ENCODE measurements at places on chromosomes 2 and 18. TPM values are rescaled to one million over a fixed set of nuclear protein-coding genes. Genes with fewer than 3 reads are reported as not detected.

CFAP65 gene
- total RNA-seq, result not detected

MGAT5 gene
- 114 TPM for total RNA-seq

MFF gene
- total RNA-seq, result 64.8 TPM

MPP4 gene
- total RNA-seq, result 3.7 TPM

EMILIN1 gene
- total RNA-seq, result 158 TPM

FSIP2 gene
- not detected for total RNA-seq

TOGARAM2 gene
- 0.11 TPM for total RNA-seq

CHRNG gene
- not detected for total RNA-seq

PLB1 gene
- total RNA-seq, result 0.43 TPM

SERPINB13 gene
- not detected for total RNA-seq

DNA sequence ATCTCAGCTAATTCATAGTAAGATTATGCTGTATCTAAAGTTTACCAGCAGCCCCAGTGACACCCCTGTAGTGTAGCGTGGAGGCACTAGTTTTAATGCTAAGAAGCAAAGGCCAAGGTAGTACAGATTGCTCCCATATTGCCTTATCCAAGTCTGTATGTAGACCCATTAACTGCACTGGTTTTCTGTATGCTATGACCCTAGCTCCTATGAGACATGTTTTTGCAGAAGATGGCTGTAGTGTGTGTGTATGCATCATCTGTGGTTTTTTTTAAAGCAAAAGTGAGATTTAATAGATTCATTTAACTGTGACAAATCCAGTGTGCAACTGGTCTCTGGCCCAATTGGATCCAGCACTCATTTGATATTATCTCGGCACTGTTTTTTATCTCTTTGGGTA, 86.5 kb downstream of the HAUS1 start:
- H3K27me3 ChIP-seq, result no peaks in the 10 kb centered on the region
- peaks cover 19% of the 10 kb centered on the region for H3K4me1 ChIP-seq
- H3K36me3 ChIP-seq, result peaks cover 8% of the 10 kb centered on the region
- no peak overlapping the region for H3K4me3 ChIP-seq
- no peak overlapping the region for H3K27ac ChIP-seq
- DNase-seq, result no peak

GRCh38 chr2:203498161-203498560, 36.9 kb downstream of the RAPH1 start:
- peaks cover 28% of the 10 kb centered on the region for H3K4me1 ChIP-seq
- H3K27ac ChIP-seq, result peak overlapping the region; percentile 66
- peak overlapping the region; percentile 32 for H3K4me3 ChIP-seq
- peak; percentile 79 for DNase-seq

- H3K27me3 ChIP-seq, result no peaks in the 10 kb centered on the region
- no peaks in the 10 kb centered on the region for H3K36me3 ChIP-seq
- no peak overlapping the region for H3K4me3 ChIP-seq
- no peaks in the 10 kb centered on the region for H3K4me1 ChIP-seq
These were observed 117.2 kb downstream of the LNPK start for GRCh38 chr2:175884697-175885393.

DNA sequence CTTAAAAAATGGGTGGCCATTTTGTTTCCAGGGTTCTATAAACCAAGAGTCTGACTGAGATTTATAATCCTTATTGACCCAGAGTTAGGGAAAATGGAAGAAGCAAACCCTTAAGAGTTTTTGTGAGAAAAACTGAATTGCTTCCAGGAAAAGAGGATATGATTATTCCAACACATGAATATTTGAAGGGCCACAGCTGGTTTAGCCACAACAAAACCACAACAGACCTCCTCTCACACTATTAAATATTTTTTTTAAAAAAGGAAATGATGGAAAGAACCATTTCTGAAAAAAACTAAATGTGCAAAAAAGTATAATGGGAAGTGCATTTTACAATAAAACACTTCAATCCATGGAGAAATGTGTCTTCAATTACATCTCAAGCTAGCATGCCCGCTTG, 182.7 kb downstream of the ETAA1 start:
- no peaks in the 10 kb centered on the region for H3K4me1 ChIP-seq
- no peak overlapping the region for H3K4me3 ChIP-seq
- peaks cover 25% of the 10 kb centered on the region for H3K36me3 ChIP-seq
- DNase-seq, result no peak
- H3K27ac ChIP-seq, result no peak overlapping the region

- H3K36me3 ChIP-seq, result no peaks in the 10 kb centered on the region
- H3K4me1 ChIP-seq, result no peaks in the 10 kb centered on the region
- H3K4me3 ChIP-seq, result no peak overlapping the region
- H3K27me3 ChIP-seq, result no peaks in the 10 kb centered on the region
- DNase-seq, result no peak
These were observed 183.8 kb downstream of the LRATD1 start for GRCh38 chr2:14816069-14817060.

DNA sequence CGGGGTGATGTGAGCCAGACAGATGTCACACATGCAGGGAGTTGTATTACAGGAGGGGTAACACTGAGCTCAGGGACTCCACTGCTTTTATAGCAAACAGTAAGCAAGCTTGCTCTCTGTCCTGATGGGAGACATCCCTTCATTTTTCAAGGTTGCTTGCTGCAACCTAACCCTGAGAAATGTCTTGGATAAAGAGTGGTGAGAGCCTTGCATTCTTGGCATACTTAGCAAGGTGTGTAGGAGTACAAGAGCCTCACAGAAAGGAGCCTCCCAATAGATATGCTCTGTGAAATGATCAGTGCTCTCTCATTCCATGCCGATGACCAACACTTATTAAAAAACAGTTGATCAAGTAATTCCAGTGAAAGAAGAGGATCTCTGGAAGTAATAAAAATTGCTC, 8.1 kb downstream of the PFN4 start:
- peaks cover 2% of the 10 kb centered on the region for H3K27me3 ChIP-seq
- H3K4me1 ChIP-seq, result peaks cover 47% of the 10 kb centered on the region
- peak; percentile 35 for DNase-seq
- H3K36me3 ChIP-seq, result peaks cover 14% of the 10 kb centered on the region
- no peak overlapping the region for H3K4me3 ChIP-seq

DNA sequence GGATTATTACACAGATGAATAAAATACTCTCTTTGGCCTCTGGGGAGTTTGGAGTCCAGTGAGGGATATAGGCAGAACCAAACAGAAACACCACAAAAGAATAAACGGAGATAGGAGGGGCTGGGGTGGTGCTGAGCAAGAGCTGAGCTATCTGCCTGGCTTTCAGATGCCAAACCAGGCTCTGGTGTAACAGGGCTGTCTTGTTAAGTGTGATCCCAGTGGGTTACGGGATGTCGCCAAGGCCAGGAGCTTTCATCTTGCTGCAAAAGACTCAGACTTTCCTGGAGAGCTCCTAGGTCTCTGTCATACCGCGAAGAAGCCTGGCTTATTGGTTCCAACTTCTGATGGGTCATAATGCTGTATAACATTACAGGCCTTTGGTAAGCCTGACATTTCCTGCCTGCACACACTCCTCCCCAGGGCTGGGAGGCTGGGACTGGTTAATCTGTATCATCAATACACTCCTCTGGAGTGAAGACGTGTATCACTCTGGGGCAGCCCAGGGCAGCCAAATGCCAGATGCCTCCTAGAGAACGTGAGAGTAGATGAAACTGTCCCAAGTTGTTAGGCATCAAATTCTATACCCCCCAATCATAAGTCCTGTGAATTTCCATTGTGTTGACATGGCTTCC, 60.5 kb downstream of the STPG4 start:
- no peaks in the 10 kb centered on the region for H3K27me3 ChIP-seq
- H3K4me1 ChIP-seq, result peaks cover 35% of the 10 kb centered on the region
- no peaks in the 10 kb centered on the region for H3K36me3 ChIP-seq

DNA sequence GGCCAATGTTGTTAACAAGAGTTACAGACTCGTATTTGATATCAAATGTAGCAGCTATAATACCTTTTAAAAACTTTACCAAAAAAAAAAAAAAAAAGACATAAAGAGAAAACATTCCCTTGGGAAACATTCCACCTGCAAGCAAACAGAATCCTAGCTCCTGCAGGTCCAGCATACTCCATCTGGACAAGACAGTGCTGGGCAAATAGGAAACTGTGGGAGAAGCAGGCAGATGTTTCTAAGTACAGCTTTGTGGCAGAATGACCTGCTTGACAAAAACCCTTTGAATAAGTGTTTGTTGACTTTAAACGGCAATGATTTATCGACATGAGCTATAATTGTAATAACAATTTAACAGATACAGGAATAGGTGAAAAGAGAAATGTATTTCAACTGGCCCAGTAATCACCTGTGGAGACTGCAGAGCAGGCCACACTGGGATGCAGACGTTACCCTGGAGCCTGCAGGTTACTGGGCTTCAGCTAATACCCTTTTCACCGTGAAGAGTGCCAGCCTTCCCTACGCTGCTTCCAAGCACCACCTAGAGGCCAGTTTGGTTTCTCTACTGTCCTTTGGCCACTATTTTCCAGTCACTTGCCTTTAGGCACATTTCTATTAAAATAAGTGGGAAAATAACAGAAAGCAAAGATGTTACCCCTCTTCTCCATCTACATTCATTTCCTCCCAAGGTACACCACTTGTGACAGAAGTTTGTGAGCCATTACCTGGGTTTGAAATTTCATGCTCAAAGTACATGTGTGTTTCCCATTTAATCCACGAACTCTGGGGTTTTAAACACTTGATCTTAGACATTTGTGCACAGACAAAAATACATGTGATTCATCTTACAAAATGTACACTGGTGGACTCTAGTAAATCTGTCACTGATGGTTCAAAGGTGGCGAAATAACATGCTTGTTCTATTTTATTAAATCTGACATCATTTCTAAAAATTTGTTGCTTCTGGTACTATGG, 96.9 kb upstream of the ZNF397 start:
- peaks cover 15% of the 10 kb centered on the region for H3K36me3 ChIP-seq
- peak; percentile 45 for DNase-seq
- H3K4me1 ChIP-seq, result no peaks in the 10 kb centered on the region
- H3K27ac ChIP-seq, result no peak overlapping the region

- H3K4me1 ChIP-seq, result no peaks in the 10 kb centered on the region
- no peak overlapping the region for H3K27ac ChIP-seq
- no peaks in the 10 kb centered on the region for H3K36me3 ChIP-seq
- no peak for DNase-seq
- no peak overlapping the region for H3K4me3 ChIP-seq
These were observed 6.1 kb downstream of the FAM124B start for GRCh38 chr2:224395620-224396390.

DNA sequence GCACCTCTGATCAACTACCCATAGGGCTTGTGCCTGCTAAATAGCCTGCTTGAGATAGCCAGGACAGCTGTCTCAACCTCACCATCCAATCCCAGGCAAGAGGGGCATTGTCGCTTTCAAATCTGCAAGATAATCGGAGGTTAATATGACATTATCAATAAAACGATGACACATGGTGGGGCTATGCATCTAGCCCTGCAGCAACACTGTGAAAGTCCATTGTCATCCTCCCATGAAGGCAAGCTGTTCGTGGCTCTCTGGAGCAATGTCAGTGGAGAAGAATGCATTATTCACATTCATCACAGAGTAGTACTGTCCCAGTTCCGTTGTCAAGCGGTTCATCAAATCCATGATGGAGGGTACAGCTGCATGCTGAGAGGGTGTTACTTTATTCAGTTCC, 18.9 kb upstream of the KLHL23 start:
- no peaks in the 10 kb centered on the region for H3K27me3 ChIP-seq
- no peaks in the 10 kb centered on the region for H3K36me3 ChIP-seq
- peaks cover 39% of the 10 kb centered on the region for H3K4me1 ChIP-seq
- peak overlapping the region; percentile 71 for H3K4me3 ChIP-seq

GRCh38 chr2:46874236-46874929, 41.2 kb downstream of the MCFD2 start:
- peak; percentile 42 for DNase-seq
- H3K27ac ChIP-seq, result peak overlapping the region; percentile 94
- H3K36me3 ChIP-seq, result peaks cover 15% of the 10 kb centered on the region

DNA sequence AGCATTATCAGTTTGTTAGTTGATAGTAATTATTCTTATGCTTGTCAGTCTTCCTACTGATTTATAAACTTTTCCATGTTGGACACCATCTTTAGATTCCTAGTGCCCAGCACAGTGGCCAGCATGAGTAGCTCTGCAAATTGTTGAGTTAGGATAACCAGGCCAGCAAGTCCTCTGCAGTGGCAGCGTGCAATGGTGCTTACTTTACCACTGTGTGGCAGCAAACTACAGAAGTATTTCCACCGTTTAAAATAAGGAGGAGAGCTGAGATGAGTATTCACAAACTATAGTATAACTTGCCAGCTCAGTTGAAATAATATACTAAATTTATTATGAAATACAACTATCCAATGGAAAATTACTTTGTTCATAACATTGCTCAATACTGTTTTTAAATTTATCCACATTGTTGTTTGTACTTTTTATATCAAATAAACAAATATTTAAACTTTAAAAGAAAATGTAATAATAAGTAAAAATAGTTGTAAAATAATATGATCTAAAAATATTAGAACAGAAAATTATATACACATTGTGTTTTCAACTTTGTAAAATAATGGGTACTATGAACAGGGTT, 9.3 kb upstream of the THADA start:
- no peaks in the 10 kb centered on the region for H3K36me3 ChIP-seq
- no peak overlapping the region for H3K4me3 ChIP-seq
- peaks cover 6% of the 10 kb centered on the region for H3K27me3 ChIP-seq
- DNase-seq, result peak; percentile 65

DNA sequence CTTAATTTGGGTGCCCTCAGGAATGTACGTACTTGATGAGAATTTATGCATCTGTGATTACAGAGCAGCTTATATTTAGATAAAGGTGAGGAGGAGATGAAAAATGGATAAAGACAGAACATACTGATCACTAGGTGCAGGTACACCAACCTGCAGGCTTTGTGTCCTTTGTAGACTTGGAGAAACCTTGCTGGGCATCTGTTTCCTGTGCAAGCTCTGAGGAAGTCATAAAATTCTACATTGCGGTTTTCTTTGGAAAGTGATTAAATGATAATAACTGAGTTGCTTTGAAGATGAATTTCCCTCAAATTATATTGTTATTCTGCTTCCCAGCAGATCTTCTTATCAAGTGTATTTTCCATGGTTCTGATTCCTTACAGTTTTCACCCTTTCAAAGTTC, 7.7 kb downstream of the RAB27B start:
- no peak for DNase-seq
- no peak overlapping the region for H3K27ac ChIP-seq
- H3K4me1 ChIP-seq, result no peaks in the 10 kb centered on the region
- H3K36me3 ChIP-seq, result peaks cover 5% of the 10 kb centered on the region
- H3K4me3 ChIP-seq, result no peak overlapping the region
- peaks cover 5% of the 10 kb centered on the region for H3K27me3 ChIP-seq

GRCh38 chr2:160816916-160817499, 323.4 kb upstream of the RBMS1 start:
- H3K36me3 ChIP-seq, result no peaks in the 10 kb centered on the region
- H3K27me3 ChIP-seq, result no peaks in the 10 kb centered on the region
- H3K4me1 ChIP-seq, result no peaks in the 10 kb centered on the region
- no peak for DNase-seq
- no peak overlapping the region for H3K27ac ChIP-seq

DNA sequence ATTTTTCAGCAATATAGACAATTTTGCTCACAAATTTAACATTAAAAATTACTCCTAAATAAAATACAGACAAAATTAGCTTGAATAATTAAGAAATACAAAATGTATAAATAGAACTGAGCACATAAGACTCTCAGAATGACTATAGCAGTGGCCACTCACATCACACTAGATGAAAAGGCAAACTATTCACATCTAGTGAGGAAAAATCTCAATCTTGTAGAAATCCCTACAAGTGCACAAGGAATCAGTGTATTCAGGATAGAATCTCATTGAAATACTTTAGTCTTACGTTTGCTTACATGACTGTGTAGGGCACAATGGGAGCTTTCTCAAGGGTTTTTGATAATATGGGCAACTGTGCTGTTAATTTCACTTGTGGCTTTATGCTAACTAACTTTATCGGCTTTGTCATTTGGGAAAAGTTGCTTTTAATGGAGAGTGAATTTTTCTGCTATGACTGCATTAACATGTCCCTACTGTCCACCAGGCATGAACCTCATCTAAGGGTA, 678.9 kb upstream of the LRRTM4 start:
- no peak overlapping the region for H3K4me3 ChIP-seq
- no peak for DNase-seq
- no peaks in the 10 kb centered on the region for H3K27me3 ChIP-seq
- H3K36me3 ChIP-seq, result no peaks in the 10 kb centered on the region
